HCT116 (cell line): ENCODE measurements at places on chromosomes 12 and 14. TPM values are rescaled to one million over a fixed set of nuclear protein-coding genes. Genes with fewer than 3 reads are reported as not detected.
A peak's percentile ranks its signal among the peaks of the same experiment; 100 is the strongest.

DNA sequence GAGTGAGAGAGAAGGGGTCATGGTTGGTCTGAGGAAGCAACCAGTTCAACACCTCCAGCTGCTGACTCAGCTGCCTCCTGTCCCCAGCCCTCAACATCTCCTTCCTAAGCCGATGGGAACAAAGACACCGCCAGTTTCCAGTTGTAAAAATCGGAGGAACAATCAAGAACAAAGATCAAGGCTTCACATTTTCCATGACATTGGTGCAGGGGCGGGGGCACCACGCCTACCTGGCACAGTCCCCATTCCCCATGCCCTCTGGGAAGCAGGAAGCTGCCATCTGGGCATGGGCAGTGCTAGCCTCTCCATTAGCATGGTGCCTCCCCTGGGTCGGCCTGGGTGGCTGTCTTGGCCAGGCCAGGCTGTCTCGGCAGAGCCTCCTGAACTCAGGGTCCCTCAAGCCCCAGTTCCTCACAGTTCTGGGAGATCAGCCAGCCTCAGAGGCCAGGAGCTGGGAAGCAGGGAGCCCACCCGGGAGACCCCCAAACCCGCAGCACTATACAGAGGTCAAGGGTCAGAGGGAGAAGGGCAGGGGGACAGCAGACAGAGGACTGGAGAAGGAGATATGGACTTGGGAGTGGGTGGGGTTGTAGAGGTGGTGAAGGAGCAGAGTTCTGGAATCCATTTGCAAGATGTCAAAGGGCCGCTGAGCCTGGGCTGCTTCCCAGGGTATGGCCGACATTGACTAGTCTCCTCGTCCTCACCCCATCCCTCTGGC is 19.6 kb upstream of the TMEM106C start:
- DNase-seq: peak; percentile 16

GRCh38 chr14:75380656-75381055 is 47.2 kb upstream of the JDP2 start:
- DNase-seq: no peak

ACOT6 gene
- not detected for total RNA-seq

TBC1D30 gene
- total RNA-seq: 24.1 TPM
